Suppressor macrophage treated with lipopolysaccharide for 4 hours (primary cell): ENCODE measurements at places on chromosomes 7 and 10.
A peak's percentile ranks its signal among the peaks of the same experiment; 100 is the strongest.

DNA sequence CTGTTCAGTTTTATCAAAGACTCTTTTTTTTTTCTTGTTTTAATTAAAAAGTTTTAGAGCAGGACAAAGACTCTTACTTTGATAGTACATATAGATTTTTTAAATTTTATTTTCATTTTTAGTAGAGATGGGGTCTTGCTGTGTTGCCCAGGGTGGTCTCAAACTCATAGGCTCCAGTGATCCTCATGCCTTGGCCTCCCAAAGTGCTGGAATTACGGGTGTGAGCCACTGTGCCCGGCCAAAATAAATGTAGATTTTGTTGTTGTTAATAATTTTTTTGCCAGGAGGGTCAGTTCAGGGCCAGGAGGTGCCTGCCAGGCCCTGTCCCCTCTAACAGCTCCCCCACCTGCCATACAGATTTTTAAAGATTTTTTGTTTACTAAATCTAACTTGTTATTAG is 17.0 kb downstream of the DENND10 start:
- no peak for DNase-seq

DNA sequence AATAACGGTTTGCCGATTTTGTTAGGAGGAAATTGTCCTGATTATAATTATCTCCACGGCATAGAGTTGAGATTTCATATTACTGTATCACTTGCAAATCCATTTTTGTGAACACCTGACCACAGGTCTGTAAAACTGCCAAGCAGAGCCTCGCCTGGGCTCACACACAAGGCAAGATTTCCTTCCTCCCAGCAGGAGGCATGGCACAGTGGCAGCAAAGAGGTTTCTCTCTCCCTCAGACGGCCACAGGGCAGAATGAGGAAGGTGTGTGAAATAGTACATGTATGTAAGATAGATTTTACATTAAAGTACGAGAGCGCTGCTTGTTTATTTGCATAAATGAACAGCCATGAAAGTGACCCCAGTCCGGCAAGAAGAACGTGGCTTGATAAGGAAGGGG is 130.1 kb downstream of the CELF2 start:
- peak; percentile 48 for DNase-seq

DNA sequence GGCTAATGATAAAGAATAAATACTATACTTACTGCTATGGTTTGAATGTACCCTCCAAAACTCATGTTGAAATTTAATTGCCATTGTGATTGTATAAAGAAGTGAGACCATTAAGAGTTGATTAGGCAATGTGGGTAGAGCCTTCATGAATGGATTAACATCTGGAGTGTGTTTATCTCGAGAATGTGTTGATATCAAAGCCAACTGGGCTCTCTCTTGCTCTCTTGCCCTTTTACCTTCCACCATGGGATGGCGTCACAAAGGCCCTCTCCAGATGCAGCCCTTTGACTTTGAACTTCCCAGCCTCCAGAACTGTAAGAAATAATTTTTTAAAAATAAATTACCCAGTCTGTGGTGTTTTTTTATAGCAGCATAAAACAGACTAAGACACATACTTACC is 50.1 kb upstream of the GHITM start:
- DNase-seq = no peak

- DNase-seq = peak; percentile 6
These were observed 182.4 kb downstream of the RAPGEF5 start for GRCh38 chr7:22174574-22174953.

GRCh38 chr7:45564485-45564884 is 9.7 kb upstream of the ADCY1 start:
- DNase-seq = no peak

DNA sequence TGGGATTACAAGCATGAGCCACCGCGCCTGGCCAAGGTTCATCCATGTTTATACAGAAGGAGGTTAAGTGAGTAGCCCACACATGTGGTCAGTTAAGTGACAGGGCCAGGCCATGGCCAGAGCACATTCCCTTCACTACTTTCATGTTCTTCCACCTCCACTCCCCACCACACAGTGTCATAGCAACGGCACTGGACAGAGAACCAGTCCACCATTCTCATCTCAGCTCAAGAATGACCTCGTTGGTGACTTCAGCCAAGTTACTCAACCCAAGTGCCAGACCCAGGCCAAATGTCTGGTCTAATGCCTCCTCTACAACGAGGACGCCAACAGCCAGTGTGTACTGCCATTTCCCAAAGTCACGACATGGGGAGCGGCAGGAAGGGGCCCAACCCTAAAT is 62.4 kb downstream of the INHBA start:
- DNase-seq = peak; percentile 1

DNA sequence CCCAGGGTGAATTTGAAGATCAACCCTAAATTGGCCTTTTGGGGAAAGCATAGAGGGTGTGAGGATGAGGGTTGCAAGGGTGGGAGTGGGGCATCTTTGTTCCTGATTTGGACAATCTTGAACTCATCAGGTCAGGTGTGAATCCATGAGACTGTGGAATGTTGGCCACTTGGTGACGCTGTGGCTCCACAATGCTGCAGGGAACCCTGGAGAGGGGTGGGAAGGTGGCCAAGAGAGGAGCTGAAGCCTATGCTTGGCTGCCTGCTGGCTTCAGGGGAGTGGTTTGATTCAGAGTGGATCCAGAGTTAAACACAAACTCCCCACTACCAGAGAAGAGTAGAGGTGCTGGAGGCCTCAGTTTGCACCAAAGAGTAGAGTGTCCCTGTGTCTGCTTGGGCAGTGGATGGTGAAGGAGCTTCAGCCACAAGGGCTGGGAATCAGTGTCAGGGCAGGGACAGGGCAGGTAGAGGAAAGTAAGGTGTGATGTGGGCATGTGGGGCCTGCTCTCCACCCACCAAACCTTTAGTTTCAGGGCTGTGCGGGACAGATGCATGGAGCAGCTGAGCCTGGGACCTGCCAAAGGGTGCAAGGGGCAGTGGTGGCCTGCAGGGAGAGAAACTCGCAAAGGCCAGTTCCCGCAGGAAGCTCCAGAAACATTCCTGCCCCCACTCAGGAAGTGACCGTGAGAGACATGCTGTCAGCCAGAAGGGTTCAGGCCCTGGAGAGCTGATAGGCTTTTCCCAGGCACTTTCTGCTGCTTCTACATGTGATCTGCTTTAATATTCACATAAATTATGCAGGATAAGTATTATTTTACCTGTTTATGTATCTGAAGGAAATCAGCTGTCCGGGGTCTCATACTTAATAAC is 81.0 kb upstream of the PRSS58 start:
- no peak for DNase-seq

- peak; percentile 29 for DNase-seq
These were observed 631 bp downstream of the POR start for GRCh38 chr7:75915416-75916156.

DNA sequence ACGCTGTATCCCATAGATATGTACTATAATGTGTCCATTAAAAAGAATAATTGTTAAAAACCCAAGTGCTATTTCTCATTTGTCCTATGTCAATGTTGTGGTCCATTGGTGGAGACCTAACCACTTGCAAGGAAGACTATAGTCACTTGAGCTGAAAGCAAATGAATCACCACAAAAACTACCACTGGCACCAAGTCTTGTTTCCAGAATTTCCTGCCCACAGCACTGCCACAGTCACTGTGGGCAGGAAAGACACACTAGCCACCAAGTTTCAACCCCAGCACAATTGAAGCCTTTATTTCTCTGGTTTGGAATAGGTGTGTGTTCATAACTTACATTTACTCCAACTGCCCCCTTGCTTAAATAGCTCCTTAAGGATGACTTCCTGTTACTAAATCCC is 12.4 kb downstream of the DIP2C start:
- no peak for DNase-seq

GRCh38 chr10:102434394-102435132 is 2.2 kb upstream of the CUEDC2 start:
- DNase-seq = peak; percentile 90

DNA sequence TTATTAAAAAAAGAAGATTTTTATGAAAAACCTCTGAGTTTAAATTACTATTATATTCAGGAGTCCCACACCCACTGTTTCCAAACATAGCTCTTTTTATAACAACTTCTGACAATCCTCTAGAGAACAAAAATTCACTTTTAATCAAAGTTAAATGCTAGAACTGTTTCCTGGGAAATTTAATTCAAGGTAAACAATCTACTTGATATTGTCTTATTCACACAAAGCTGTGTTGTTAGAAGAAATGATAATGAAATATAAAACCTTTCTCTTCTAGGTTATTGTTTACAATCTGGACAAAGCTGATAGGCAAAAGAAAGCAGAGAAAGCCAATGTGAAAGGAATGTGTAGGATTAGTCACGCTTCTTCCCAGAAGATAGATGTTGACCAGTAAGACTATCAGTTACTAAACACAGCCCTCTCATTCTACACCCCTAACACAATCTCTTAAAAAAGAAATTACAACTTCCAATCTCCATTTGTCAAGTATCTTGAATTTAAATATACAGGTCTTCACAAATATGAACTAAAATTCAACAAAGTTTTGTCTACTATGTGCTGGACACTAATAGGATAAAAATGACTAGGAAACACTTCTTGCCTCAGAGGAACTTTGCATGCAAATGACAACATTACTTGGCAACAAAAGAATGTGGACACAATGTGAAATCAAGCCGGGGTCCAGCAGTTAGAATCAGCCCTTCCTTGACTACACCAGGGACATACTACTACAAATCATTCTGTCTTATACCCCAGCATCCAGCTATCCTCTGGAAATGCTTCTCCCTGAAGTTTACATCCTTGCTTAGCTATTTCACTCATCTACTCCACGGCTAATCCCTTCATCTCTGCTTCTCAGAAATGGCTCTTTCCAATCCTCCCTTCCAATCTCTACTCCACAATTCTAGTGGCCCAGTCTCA is 123.7 kb downstream of the IMMP2L start:
- no peak for DNase-seq

DNA sequence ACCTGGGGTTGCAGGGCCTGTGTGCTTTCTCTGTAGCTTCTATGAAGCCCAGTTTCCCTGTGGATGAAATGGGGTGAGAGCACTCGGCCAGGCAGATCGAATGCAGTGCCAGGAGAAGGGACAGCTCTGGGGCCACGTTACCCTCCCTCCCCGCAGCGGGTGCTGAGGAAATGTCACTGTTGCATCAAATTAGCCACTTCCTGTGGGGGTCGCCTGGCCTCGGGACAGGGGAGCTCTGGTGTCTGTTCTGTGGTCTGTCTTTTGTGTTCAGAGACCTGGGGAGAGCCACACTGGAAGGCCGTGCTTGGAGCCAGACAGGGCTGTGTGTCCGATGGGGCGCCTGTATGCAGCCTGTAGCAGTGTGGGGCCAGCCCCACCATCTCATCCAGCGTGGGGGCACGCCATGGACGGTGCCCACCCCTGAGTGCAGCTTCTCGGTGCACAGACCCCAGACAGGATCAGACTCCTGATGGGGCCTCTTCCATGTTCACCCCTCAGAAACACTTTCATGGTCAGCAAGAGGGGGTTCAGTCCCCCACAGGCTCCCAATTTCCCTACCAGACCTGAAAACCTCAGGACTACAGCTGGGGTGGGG is 13.6 kb downstream of the TTYH3 start:
- DNase-seq = peak; percentile 45

GRCh38 chr10:35644050-35644950 is 2.2 kb upstream of the FZD8 start:
- DNase-seq = no peak

DNA sequence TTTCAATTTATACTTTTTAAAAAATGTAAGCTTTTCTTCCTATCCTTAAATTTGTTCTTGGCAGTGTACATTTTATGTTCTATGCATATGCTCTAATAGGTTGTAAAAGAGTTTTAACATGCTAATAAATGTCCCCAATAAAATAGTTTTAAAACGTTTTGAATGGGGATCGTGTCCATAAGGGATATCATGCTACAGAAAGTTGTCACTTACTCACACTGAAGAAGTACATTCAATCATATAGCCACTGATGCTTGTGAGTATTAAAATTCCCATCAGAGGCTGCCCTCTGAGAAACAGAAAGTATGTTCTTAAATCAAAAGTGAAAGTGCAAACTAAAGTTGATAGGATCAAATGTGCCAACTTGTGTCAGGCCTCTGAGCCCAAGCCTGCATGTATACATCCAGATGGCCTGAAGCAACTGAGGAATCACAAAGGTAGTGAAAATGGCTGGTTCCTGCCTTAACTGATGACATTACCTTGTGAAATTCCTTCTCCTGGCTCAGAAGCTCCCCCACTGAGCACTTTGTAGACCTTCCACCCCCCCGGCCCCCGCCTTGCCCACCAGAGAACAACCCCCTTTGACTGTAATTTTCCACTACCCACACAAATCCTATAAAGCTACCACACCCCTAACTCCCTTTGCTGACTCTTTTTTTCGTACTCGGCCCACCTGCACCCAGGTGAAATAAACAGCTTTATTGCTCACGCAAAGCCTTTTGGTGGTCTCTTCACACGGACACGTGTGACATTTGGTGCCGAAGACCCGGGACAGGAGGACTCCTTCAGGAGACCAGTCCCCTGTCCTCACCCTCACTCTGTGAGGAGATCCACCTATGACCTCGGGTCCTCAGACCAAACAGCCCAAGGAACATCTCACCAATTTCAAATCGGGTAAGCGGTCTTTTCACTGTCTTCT is 877 bp upstream of the NOD1 start:
- DNase-seq = peak; percentile 91

- no peak for DNase-seq
These were observed 74.5 kb downstream of the HPSE2 start for GRCh38 chr10:99161165-99161564.

- DNase-seq = no peak
These were observed 87.0 kb upstream of the IGFBP3 start for GRCh38 chr7:46007990-46008643.

- no peak for DNase-seq
These were observed 79.0 kb downstream of the DNAJC1 start for GRCh38 chr10:21924511-21924910.

DNA sequence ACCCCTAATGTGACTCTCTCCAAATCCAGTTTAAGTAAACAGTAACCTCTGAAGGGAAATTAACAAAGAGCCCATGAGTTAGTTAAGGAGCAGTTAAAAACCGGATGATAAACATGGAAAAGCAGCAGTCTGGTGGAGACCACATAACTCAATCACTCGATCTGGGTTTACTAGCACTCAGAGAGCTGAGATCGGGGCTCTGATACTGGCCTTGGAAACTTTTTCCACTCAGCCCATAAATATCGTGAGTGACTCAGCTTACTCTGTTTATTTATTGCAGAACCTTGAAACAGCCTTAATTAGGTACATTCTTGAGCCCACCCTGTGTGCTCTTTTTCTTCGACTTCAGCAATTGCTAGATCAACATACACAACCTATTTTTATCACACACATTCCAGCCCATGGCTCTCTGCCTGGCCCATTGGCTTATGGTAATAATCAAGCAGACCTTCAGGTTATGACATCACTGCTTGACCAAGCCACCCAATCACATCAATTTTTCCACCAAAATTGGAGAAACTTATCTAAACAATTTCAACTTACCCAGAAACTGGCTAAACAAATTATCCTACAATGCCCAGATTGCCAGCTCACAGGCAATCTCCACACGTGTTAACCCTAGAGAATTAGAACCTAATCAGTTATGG is 82.2 kb upstream of the GPR22 start:
- DNase-seq = no peak

DNA sequence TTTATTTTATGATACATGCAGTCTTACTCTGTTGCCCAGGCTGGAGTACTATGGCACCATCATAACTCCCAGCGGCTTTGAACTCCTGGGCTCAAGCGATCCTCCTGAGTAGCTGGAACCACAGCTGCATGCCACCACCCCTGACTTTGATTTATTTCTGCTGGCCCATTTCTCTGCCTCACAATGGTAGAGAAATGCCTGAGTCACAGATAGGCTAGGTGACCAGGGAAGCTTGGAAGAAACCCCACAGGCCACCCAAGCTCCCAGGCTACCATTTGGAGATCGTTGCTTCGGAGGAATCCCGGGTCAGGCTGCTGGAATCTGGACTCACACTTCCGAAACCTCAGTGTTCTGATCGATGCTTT is 17.4 kb upstream of the BAIAP2L1 start:
- DNase-seq = no peak

GRCh38 chr10:109746861-109747260 is 176.4 kb downstream of the XPNPEP1 start:
- DNase-seq = no peak
